ENCODE measurements at places on chromosomes 3 and 15.
A peak's percentile ranks its signal among the peaks of the same experiment; 100 is the strongest.

DNA sequence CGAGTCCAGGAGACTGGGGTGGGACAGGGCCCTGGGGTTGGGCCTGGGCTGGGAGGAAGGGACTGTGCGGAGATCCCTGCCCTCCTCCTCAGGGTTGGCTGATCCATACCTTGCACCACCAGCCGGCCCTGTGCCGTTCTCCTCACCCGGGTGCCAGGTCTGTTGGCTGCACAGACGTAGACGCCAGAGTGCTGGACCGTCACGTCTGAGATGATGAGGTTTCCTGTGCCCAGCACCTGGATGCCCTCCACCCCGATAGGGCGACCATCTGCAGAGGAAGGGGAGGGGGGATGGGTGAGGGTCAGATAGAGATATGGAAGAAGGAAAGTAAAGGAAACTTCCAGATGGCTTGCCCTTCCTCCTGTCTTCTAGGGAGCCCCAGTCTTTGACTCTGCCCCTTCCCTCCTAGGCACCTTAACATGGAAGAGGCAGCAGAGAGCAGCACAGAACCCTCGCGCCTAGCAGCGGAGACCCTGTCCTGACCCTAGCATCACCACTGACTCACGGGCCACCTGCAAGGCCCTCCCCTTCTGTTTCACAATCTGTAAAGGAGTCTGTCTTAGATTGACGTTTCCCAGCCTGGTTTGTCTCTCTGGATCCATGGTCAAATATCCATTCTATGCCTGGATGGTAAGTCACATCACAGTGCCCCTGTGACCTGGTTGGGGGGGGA, 28.8 kb downstream of the RNU5B-1 start:
- no peak for DNase-seq

DNA sequence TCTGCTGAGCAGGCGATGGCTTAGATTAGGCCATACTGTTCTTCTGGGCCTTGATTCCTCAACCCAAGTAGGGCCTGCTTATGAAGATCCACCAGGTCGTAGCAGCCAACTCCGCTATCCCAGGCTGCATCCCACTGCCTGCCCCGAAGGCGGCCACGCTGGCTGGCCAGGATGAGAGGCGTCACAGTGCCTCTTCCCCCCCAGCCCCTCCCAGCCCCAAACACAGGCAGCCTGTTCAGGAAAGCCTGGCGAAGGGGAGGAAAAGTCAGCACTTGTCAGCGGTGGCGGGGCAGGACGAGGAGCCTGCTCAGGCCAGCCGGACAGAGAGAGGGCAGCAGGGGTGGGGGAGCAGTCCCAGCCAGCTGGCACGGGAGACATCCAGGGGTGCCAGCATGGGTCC, 11.2 kb downstream of the PTH1R start:
- DNase-seq, result no peak

DNA sequence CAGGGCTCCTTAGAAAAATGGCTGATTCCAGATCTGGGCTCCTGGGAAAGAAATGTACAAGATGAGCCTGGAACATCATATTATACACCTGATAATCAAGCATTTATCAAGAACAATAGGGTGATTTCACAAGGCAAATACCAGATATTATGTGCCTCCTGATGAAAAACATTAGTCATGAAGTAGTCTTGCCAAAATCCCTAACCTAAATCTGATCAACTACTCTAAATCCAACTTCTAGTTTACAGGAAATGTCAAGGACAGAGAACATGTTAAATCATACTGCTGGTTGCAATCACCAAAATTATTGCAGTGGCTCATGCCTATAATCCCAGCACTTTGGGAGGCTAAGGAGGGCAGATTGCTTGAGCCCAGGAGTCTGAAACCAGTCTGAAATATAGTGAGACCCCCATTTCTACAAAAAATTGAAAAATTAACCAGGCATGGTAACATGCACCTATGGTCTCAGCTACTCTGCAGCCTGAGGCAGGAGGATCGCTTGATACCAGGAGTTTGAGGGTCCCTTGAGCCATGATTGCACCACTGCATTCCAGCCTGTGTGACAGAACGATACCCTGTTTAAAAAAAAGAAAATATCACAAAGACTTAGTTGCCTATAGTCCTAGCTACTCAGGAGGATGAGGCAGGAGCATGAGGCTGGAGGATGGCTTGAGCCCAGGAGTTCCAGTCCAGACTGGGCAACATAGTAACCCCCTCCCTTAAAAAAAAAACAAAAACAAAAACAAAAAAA, 34.9 kb upstream of the ATP13A3 start:
- DNase-seq, result no peak

GRCh38 chr3:25025236-25025635, 402.8 kb upstream of the RARB start:
- no peak for DNase-seq

- DNase-seq, result no peak
These were observed 1291.7 kb downstream of the ROBO1 start for GRCh38 chr3:78476076-78476475.

DNA sequence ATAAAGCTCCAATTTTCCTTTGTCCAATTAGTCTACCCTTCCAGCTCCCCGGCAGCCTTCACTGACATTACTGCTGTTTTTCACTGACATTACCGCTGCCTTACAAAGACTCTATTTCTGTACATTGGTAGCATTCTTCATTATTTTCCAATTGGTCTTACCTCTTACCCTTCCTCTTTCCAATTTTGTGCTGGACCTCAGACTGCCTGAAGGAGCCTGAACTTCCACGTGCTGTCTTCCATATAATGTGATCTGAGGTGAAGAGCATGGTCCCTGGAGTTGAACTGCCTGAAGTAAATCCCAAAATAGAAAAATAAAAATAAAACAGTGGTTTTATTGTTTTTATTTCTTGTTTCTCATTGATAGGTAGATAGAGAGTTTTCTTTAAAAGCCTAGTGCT, 9.2 kb upstream of the TNIK start:
- DNase-seq, result no peak

DNA sequence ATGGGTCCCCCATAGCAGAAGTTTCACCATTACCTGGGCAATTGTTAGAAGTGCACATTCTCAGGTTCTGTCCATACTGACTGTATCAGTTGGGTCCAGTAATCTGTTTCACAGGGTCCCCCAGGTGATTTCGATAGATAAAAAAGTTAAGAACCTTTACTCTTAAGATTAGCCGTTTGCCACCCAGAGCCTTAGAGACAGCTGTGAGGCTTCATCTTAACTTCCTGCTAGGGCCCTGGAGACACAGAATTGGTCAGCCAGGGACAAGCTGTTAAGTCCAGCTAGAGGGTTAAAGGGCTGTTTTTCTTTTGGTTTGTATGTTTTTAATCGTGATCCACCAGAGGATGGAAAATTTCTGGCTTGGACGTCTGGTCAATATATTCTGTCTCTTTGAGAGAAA, 6.7 kb downstream of the FAM162A start:
- no peak for DNase-seq

GRCh38 chr3:188553569-188553968, 399.6 kb downstream of the LPP start:
- DNase-seq, result no peak

DNA sequence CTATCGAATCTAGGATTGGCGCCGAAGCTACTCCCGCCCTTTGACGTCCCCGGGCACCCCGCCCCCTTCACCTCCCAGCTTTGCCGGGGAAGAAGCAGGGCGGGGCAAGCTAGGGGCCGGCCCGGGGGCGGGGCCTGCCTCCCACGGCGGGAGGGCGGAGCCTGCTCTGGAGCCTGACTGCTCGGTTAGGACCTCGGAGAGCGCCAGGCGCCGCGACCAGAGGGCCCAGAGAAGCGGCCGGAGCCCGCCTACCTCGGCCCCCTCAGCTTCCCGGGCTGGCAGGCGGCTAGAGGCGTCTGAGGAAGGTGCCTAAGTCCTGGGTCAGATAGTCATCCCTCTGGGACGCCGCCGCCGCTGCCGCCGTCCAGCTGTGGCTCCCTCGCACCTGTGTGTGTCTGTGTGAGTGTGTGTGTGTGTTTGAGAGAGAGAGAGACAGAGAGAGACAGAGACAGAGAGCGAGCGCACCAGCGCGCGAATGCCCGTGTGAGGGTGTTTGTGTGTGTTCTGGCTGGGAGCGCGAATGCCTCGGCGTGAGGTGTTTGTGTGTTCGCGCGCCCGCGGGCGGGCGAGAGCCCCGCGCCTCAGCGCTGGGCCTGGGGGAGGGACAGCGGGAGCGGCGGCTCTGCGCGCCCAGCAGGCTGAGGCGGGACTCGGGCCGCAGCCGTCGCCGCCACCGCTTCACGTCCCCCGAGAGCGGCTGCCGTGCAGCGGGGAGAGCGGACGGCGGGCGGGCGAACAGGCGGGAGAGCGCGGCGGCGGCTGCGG, at the start of gene STXBP5L:
STXBP5L (plus strand) TSS at position 176 of the 765 bp plus-strand sequence. CDS start 1,374 bp downstream, outside the sequence.
- peak; percentile 84 for DNase-seq

DNA sequence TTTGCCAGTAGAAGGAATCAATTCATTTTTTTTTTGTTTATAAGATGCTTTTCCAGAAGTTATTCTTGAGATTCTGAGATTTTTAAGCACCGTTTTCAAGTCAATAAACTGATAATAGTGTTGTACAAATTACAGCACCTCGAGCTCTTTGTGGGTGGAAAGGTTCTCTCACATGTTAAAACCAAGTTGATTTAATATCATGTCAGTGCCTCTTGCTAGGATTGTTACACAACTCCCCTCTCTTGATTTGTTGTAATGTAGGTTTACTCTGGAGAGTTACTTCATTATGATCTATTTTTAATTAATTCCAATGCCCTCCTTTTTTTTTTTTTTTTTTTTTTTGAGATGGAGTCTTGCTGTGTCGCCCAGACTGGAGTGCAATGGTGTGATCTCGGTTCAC, 25.8 kb upstream of the UBXN7 start:
- no peak for DNase-seq

DNA sequence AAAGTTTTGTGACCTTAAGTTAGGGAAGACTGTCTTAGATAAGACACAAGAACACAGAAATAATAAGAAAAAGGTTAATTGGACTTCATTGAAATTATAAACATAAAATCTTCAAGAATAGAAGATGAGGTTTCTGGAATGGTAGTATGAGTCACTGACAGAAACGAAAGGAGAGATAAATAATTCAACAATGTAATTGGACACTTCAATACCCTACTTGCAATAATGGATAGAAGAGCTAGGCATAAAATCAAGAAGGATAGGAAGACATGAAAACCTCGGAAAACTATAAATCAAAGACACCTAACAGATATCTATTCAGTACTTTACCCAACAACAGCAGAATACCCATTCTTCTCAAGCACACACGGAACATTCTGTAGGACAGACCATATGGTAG, 15.9 kb upstream of the MFSD1 start:
- no peak for DNase-seq

DNA sequence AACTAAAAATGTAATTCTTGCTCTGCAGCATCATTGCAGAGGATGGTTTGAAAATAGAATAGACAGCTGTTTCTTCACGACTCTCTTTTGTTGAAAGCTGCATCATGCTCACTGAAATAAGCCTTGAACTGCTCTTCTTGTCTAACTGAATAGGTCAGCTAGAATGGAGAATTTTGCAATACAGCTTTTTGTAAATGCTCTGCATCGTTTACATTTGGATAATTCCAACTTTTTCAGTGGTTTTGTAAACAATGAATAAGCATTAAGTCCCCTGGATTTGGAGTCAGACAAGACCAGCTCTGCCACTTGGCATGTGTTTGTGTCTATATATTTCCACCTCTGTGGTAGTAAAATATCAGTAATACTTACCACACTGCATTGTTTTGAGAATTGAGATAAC, 95.2 kb downstream of the PLSCR2 start:
- DNase-seq, result no peak

DNA sequence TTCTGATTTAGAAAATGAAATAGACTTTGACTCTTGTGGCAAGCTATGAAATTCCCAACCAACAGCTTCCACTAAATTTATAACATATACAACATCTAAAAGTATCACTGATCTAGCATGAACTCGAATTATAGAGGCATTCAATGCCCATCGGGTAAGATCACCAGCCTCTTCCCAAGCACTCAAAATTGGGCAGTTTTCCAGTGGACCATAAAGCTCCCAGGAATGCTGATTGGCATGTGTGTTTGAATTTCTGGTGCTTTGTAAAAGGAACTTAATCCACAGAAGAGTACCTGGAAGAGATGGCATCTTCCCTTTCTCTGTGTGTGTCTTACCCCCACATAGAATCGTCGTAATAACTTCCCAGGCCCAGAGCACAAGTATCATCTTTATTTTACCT, 10.0 kb downstream of the LRTM1 start:
- DNase-seq, result no peak

GRCh38 chr3:94234177-94234788, 171.4 kb downstream of the NSUN3 start:
- DNase-seq, result no peak

DNA sequence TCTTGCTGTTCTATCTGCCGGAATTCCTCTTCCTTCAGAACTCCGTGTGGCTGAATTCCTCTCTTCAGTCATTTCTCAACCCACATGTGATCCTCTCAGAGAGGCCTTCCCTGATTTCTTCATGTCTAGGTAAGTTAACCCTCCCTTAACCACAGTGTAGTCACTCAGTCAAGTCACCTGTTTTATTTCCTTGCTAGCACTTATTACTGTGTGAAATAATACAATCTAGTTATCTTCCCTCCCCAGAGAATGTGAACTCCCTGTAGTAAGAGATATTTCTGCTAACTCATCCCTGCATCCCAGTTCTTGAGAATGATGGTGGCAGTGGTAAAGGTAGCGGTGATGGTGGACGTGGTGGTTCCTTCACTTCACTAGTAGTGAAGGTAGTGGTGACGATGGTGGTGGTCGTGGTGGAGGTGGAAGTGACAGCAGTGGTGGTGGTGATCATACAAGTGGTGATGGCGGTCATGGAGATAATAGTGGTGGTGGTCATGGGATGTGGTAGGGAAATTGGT, 33.3 kb downstream of the COL6A5 start:
- DNase-seq, result no peak
